ENCODE measurements at places on chromosomes 7 and 10. TPM values are rescaled to one million over a fixed set of nuclear protein-coding genes. Genes with fewer than 3 reads are reported as not detected.

DNA sequence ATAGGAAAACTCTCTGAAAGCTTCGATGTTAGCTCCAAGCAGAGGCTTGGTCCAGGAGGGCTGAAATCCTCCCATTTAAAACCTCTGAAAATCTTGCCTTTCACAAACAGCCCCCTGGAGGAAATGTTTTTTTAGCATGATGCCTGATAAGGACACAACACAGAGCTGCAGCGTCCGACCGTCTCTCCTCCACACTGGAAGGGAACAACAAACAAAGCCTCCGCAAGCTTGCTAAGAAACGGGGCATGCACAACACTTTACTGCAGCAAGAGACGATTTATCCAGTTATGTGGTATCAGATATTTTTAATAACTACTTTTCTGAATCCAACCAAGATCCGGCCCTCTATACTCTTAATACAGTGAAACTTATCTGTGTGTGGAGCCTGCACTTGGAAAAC lies 182.3 kb downstream of the PTPRN2 start:
- no peak for DNase-seq

DNA sequence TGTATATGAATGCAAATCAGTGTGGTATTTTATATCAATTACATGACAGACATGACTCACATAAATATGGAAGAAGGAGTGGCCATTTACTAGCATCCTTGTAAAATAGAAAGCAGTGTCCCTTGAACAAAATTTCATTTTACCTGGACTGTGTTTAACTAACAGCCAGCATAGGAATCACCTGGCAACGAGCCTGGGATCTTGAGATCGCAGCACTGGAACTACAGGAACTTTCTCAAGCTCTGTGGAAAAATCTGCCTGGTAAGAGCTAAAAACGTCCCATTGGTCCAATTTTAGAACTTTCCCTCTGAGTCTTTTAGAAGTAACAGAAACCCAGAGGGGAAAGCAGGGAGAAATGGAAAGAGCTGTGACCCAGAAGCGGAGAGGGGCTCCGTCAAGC lies 68.9 kb upstream of the AMPH start:
- no peak for DNase-seq

DNA sequence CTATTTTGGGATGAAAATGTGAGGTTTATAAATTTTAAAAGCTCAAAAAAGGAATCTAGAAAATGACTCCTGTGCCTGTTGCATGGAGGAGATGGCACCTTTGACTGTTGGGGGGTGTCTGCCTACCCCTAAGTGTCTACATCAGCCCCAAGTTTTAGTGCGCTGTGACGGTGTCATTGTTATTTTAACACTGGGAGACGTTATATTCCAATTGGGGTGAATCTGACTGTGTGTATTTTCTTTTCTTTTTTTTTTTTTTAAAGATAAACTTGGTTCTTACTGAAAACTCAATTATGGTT lies 517 bp downstream of the SRGN start:
- DNase-seq, result no peak

GRCh38 chr10:111370101-111370500 lies 293.3 kb downstream of the ADRA2A start:
- no peak for DNase-seq

GRCh38 chr7:43353902-43354301 lies 229.0 kb upstream of the STK17A start:
- DNase-seq, result no peak

- no peak for DNase-seq
These were observed 731.6 kb upstream of the ANKRD30A start for GRCh38 chr10:36393801-36394200.

Gene GRM8
- not detected for total RNA-seq

DNA sequence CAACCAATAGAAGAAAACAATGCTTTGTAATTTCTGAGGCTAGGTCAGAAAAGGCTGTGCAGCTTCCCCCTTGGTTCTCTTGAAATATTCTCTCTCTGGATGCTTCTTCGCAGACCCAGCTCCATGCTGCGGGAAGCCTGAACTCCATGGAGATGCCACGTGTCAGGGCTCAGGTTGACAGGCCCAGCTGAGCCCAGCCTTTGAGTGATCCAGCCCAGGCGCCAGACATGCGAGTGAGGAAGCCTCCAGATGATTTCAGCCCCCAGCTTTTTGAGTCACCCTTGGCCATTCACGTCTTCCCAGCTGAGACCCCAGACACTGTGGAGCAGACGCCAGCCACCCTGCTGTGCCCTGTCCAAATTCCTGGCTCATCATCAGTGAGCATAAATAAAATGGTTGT lies 378.4 kb upstream of the NRP1 start:
- no peak for DNase-seq

- peak; percentile 48 for DNase-seq
These were observed 1.2 kb upstream of the PLCE1 start for GRCh38 chr10:93992400-93993030.

All from HT-29 (cell line).